ENCODE measurements at places on chromosomes 6 and 20.

DNA sequence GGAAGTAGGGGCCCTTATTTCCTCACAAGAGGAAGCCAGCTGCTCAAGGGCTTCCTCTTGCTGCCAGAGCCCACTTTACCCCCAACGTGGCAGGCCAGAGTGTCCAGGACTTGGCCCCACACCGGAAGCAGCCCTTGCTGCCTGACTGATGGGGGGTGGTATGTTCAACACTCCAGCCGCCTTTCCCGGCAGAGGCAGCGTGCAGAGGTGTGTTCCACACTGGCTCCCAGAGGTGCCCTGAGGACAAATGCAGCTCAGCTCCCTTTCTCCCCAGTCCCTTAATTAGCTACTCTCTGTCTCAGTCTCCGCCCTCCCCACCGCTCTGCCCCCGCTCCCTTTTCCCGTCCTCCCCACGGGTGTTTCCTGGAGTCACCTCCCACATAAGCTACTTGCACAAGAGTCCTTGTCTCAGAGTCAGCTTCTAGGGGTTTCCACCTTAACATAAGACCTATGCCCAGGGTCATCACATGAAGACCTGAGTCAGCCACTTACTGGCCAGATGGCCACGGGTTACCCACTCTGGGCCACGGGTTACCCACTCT lies 61.7 kb upstream of the SHLD1 start:
- no peak for DNase-seq

- peak; percentile 74 for DNase-seq
These were observed 20.4 kb downstream of the WFDC3 start for GRCh38 chr20:45771182-45771759.

DNA sequence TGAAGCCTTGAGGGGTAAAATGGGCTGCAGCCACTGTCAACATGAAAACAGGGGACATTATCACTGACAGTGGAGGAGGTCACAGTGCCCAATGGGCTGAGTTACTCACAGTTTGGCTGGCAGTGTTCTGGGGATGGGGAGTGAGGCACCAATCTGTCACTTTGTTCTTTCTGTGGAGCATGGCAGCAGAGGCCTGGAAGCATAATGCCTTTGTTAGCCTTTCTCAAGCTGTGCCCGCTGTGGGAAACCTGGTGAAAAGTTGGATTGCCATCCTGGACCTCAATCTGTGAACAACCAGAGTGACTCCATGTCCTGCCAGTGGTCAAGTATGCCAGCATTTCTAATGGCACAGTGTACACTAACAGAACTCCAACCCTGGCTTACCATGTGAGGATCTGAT lies 143.6 kb downstream of the OR2B2 start:
- DNase-seq, result no peak

DNA sequence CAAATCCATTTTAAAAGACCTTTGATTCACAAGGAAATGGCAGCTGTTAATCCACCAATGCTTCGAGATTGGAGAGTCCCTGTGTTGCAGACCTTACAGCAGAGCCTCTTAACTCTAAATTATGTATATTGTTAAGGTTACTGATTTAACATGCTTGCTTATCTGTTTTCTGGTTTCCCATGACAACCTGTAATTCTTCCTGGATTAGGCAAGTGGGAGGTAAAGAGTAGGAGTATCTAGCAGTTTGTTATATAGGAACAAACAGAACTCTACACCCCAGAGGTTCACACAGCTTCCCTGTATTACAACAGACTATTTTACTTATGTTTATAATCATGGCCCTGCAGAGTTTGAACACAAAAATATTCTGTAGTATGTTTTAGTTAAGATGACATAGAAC lies 39.5 kb downstream of the NKX2-4 start:
- no peak for DNase-seq

DNA sequence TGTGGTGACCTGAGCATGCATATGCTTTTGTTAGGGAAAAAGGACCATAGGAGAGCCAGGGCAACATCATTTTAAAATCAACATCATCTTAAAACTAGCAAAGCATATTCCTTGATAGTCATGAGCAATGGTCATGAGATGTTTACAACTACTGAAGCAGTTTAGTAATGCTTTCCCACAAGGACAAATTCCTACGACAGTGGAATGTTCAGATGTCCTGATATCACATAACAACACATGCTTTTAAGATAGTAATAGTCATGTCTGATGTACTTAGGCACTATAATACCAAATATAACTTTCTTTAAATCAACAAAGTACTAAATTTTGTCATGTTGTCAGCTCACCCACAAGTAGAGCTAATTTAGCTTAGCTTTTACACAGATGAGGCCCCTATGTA lies 370.3 kb downstream of the HTR1B start:
- DNase-seq, result no peak

GRCh38 chr6:151291722-151292059 lies 51.9 kb downstream of the AKAP12 start:
- no peak for DNase-seq

DNA sequence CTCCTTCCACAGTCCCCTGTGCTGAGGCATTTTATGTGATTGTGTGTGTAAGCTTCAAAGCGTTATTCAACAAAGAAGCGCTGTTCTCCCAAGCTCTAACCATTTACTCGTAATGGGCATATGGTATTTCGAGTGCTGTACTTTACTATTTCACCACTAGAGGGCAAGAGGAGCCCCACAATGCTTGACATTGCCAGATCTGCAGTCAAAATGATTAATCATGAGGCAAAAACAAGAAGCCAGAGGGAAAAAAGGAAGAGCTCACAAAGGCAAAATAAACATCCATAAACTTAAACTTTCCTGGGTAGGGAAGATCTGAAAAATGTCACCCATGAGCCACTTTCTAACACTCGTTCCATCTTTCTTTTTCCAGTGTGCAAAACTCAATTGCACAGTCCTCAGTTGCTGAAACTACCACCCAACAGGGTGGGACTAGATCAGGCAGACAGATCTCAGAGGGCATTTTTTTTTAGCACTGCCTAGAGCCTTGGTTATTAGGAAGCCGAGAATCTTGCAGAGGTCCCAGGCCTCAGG lies 215.0 kb upstream of the PLCB4 start:
- DNase-seq, result peak; percentile 79

GRCh38 chr6:145587334-145587733 lies 148.0 kb downstream of the EPM2A start:
- DNase-seq, result no peak

- no peak for DNase-seq
These were observed 201.8 kb upstream of the LRFN2 start for GRCh38 chr6:40788661-40789655.

GRCh38 chr20:58169450-58169849 lies 59.0 kb downstream of the ANKRD60 start:
- peak; percentile 42 for DNase-seq

DNA sequence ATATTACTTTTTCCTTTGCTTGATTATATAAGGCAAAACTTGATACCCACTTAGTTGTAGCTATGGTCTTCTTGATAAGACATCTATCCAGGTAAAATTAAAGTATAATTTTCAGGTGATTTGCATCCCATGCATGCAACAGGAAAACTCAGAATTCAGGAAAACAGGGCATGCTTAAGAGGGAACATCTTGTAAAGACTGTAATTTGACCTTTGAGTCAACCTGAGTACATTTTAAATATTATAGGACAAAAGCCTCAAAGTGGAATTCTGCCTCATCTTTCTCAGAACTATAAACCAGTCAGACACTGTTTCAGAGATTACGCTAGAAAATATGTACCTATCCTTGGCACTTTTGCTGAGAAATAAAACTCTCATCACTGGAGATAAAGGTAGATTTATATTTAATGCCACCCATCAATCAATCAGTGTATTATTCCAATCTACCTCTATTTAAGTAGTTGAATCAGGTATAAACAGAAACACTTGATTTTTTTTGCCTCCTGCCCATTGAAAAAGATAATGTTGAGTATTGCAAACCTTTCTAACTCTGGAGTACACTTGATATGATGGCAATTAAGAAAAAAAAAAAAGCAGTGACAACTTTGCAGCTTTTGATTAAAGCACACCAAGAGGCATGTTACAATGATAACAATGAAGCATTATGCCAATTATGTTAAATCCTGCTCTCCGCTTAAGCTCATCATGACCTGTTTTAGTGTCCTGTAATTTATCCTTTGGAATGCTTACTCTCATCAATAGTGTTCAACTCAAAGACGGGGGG lies 2.8 kb downstream of the CITED2 start:
- no peak for DNase-seq

- DNase-seq, result no peak
These were observed 83.1 kb downstream of the SLC35F1 start for GRCh38 chr6:117990151-117990550.

Measured in HFF-Myc (cell line).